GM20000 (cell line): ENCODE measurements at places on chromosomes 1 and 21.

- DNase-seq, result no peak
These were observed 57.8 kb upstream of the KCNJ6 start for GRCh38 chr21:37974081-37974480.

DNA sequence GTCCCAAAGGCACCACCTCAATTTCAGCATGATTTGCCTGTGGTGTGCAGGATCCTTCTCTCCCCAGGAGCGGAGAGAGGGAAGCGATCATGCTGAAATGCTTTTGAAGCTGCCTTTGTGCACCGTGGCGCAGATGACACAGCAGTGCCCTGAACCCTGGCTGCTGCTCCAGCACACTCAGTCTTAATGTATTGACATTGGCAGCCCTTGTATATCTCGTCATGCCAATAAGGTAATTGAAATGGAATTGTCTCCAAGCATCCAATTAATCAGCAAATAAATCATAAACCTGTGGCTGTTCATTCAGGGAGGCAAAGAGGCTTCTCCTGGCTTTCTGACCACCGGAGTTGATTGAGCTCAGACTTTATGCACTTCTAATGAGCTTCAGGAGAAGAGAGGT is 139.8 kb downstream of the KAZN start:
- DNase-seq, result no peak

DNA sequence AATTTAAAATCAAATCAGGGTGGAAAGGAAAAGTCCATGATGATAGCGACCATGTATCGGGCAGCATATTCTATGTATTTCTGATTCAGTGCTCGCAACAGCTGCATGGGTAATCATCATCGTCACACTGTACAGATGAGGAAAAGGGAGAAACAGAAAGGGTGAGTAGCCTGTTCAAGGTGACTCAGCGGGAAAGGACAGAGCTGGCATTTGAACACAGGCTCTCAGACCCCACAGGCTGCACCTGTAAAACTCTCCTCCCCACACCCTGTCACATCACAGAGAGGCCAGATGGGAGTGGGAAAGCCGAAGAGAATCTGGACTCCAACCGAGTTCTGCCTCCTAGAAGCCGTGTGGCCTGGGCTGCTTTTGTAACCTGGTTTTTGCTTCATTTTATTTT is 14.0 kb downstream of the RUNX1 start:
- DNase-seq, result no peak

- DNase-seq, result no peak
These were observed 11.6 kb upstream of the POFUT2 start for GRCh38 chr21:45299026-45299863.

GRCh38 chr1:116853680-116854402 is 55.9 kb upstream of the PTGFRN start:
- DNase-seq, result no peak

DNA sequence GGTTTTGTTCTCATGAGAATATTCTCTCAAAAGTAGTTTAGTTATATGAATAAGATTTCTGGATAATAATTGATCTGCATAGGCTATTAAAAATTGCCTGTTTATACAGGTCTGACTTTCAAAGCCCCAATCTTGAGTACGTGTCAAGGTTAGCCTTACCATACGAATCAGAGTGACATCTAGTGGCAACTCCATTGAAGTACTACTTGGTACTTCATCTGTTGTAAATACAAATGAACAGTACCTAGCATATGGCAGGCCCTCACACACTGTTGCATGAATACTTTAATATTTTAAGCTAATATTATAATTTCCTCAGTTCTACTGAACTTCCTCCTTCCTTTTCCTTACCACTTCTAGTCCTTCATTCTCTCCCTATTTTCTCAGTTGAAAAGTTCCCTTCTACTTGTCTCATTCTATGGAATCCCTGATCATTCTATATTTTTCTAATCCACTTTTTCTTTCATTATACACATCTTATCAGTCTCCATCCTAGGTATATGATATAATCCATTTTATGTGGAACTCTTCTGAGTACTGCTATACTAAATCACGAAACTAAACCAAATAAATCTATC is 101.2 kb downstream of the AKT3 start:
- DNase-seq, result peak; percentile 66

DNA sequence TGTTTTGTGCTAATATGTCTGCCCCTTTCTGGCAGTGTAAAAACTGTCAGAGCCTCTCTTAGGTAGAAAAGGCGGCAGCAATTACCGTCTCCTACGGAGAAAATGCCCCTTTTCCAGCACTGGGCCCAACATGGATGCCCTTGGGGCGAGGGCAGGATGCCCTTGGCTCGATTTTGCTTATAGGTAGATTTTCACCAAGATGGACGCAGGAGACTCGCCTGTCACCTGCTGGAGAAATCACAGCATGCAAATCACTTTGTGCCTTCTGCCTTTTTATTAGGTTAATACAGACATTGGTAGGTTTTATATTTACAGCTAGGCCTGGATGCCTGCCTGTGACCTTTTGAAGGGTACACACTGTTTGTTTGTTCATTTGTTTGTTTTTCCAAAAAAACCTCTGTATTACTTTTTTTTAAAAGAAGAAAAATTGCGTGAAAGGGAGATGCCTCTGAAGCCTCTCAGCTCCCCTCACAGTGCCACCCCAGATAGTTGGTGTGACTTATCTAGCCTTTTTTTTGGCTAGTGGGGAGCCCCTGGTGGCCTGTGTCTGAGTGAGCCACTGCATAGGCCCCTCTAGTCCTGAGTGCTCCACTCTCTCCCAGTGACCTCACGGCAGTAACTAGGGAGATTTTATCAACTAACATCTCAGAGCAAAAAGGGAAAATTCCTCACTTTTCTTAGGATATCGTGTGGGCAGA is 2.5 kb downstream of the ATP1B1 start:
- peak; percentile 64 for DNase-seq

GRCh38 chr1:149845416-149845815 is 54.0 kb upstream of the BOLA1 start:
- no peak for DNase-seq

DNA sequence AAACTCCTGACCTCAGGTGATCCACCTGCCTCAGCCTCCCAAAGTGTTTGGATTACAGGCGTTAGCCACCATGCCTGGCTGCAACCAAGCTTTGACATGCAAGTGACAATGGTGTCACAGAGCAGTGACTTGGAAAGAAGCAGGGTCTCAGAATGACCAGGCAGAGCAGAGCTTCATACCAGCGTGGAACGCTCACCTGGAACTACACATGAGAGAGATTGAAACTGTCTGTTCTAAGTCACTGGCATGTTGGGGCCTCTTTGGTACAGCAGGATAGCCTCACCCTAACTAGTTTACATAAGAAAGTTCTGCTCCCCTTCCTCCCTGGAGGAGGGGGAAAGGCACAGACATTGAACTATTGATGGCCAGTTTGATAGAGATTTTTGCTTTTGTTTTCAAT is 47.5 kb upstream of the ITPKB start:
- peak; percentile 38 for DNase-seq

DNA sequence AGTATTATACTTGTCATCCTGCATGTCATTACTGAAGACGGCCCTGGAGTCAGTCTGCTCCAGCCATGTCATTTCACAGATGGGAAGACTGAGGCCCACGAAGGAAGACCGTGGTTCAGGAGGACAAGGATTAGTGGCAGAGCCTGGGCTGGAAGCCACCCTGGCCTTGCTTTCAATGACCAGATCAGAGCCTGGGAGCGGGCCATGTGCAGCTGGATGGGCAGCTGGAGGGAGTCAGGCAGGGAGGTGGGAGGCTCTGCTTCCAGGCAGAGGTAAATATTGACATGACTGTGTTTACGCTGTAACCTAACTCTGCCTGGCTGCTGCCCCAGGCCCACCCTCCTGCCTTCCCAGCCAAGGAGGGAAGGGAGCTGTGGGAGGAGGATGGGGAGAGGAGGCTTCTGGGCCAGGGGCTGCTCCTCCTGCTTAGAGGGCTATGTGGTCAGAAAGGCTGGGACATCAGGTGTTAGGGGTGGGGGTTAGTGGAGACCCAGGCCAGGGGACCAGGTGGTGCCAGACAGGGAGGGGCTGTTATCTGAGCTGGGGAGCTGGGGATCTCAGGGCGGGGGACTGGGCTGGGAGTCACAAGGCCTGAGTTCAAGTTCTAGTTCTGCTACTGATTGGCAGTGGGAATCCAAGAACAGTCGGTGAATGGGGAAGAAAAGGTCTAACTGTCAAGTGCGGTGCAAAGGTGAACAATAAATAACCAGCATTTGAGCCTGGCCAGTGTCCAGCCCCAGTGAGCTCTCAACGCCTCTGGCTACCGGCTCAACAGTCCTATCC is 48.5 kb upstream of the ECE1 start:
- no peak for DNase-seq

DNA sequence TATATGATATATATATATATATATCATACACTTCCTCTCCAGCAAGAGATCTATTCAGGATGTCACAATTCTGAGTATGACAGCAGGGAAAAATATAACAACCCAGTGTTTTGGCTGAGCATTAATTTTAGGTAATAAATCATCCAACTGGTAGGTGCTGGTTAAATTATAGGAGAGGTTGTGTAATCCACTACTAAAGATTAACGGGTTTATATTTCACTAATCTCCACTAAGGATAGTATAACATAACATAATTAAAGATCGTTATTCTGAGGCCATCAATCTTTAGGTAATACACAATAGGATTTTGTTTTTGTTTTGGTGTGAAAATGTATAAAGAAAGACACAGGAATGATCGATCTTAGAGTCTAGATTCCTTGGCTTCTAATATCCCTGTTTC is 102.2 kb downstream of the COQ8A start:
- no peak for DNase-seq

- DNase-seq, result peak; percentile 19
These were observed 5.7 kb downstream of the FHL3 start for GRCh38 chr1:37999430-38000232.

- DNase-seq, result no peak
These were observed 35.7 kb downstream of the RAB3B start for GRCh38 chr1:51954783-51955182.

- DNase-seq, result no peak
These were observed 16.4 kb upstream of the ATP1A4 start for GRCh38 chr1:160134791-160135572.

GRCh38 chr1:4462831-4463484 is 191.5 kb upstream of the AJAP1 start:
- DNase-seq, result no peak

GRCh38 chr1:177256153-177257075 is 85.7 kb downstream of the BRINP2 start:
- peak; percentile 36 for DNase-seq

GRCh38 chr1:16115468-16115983 is 40.3 kb downstream of the EPHA2 start:
- DNase-seq, result no peak

DNA sequence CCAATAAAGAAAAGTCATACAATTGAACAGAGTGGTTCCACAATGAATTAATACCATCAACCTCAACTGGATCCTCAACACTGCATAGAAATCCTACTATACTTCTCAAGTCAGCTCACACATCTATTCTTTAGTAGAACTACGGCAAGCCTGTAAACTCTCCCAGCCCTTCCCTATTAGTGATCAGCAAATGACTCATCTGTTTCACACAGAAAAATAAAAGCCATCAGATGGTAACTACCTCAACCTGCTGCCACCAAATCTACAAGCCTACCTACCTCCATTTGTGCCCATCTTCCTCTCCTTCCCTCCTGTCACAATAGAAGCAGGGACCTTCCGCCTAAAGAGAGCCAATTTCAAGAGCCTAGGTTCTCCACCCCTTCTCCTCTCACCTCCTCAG is 63.6 kb downstream of the DMAP1 start:
- no peak for DNase-seq

DNA sequence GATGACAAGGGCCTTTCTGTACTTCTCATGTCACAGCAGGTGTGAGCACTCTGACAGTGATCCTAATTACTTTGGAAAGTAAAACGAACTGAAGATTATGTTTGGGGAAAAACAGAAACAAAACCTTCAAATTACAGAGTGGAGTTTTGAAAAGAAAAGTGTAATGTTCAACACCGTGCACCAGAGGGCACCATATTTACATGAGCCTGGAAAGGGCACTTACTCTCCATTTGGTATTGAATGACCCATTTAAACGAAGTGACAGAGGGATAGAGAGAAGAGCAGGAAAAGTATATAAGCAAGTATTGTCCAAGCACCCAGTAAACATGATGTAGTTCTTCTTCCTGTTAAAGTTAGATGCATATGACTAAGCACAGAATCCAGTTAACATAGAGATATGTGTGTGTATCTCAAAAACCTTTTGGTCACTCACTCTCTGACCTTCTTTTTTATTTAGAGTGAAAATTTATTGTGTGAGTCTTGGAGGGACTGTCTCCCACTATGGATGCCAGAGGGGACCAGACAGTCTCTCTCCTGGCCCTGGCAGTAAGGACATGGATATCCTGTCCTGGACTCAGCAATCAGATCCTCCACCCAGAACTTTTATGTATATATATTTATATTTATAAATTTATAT is 3.8 kb upstream of the RGSL1 start:
- peak; percentile 76 for DNase-seq

DNA sequence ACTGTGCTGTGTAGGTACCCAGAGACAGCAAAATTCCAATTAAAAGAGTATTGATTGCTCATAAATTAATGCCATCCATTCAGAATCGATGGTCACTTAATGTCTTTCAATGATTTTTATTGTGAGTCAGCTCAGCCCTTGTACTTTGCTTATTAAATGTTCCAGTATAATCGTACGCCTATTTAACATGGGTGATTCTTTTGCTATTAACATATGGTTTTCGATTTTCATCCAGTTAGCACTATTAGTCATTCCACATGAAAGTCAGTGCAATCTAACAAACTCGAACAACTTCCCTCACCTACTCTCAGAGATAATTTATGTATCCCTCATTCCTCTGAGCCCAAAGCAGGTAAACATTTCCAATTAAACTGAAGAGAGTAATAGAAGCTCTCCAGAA is 109.6 kb upstream of the APP start:
- DNase-seq, result no peak

DNA sequence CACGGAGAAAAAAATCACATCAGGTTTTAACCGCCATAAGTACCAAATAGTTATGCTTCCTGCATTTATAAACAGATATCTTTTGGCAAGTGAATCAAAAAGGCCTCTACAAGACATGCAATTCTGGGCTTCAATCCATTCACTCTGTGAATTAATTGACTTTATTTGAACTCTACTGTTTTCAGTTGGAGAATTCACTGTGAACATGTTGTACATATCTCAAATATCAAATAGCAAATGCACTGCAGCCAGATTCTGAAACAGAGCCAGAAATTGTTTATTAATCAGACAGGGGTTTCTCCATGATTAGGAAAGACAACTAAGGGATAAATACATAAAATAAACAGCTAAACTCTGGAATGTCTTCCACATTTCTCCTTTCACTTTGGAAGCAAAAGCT is 445.4 kb upstream of the NFIA start:
- DNase-seq, result no peak
